Activated CD8-positive, alpha-beta T cell treated with anti-CD3 and anti-CD28 coated beads for 36 hours (primary cell): ENCODE measurements at places on chromosomes 1 and 21. TPM values are rescaled to one million over a fixed set of nuclear protein-coding genes. Genes with fewer than 3 reads are reported as not detected.

The E2F2 gene
- total RNA-seq, result 23.7 TPM

The AMY2B gene
- 9.7 TPM for total RNA-seq

The CGN gene
- total RNA-seq, result 1.7 TPM

DNA sequence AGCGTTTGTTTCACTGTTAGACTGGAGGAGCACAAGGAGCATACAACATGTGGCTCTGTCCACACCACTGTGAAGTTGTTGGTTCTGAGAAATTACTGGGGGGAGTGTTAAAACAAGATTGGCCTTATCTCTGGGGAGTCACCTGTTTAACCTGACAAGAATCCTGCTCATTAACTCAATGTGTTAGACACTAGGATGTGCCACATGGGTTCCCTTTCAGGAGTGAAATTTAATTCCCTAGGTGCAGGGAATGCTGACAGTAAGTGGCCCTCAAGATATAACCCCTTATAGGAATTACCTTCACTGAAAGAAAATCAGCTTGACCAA is 45.8 kb upstream of the WNT2B start:
- DNase-seq, result no peak
- peaks cover 16% of the 10 kb centered on the region for H3K27me3 ChIP-seq
- H3K36me3 ChIP-seq, result no peaks in the 10 kb centered on the region
- H3K4me1 ChIP-seq, result peaks cover 9% of the 10 kb centered on the region
- no peak overlapping the region for H3K27ac ChIP-seq
- H3K4me3 ChIP-seq, result no peak overlapping the region

GRCh38 chr21:38847556-38847955 is 41.8 kb downstream of the ETS2 start:
- H3K4me1 ChIP-seq, result no peaks in the 10 kb centered on the region
- H3K4me3 ChIP-seq, result no peak overlapping the region
- H3K27ac ChIP-seq, result no peak overlapping the region
- DNase-seq, result no peak

DNA sequence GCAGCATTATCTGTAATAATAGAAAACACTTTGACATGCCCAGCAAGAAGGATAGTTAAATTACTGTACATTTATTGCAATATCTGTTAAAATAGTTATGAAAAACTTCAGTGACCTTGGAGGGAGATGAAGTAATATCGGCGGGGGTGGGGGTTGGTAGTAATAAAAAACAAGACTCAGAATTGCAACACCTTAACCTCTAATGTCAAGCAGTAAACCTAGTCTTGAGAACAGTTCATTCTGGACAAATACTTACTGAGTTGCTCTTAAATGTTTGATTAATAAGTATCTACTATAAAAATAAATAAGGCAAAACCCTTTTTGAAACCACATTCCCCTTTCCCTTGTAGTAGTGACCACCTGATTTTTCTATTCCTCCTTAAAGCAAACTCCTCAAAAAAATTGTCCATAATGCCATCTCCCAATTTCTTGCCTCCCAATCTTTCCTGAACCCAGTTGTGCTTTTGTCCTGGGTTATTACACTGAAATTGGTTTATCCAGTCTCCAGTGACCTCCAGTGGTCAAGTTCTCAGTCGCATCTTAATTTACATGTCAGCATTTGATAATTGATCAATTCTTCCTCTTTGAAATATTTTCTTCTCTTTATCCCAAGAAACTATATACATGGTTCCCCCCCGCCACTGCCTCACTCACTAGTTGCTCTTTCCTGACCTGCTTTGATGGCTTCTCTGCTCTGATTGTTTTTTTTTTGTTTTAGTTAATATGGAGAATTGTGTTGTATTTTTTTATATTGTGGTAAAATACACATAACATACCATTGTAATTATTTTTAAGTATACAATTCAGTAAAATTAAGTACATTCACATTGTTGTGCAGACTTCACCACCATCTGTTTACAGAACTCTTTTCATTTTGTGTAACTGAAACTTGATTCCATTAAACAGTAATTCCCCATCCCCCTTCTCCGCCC is 36.8 kb downstream of the RAP1A start:
- no peak overlapping the region for H3K27ac ChIP-seq
- H3K4me3 ChIP-seq, result no peak overlapping the region
- H3K4me1 ChIP-seq, result peaks cover 53% of the 10 kb centered on the region

DNA sequence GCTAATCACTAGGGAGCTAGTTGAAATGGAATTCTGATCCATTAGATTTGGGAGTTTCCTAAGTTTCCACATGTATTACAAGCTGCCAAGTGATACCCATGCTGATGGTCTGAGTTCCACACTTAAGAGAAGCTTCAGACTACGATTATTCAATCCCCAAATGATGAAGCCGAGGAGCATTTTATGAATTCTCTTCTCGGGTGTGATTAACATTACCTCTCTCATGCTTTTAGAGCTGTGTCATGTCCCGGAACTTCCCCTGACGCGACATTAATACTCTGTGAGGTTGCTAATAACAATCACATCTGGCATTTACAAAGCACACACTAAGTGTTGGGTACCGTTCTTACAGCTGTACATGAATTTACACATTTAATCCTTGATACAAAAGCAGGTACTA is 63.0 kb downstream of the KCNJ15 start:
- DNase-seq, result no peak
- H3K4me1 ChIP-seq, result peaks cover 16% of the 10 kb centered on the region
- H3K4me3 ChIP-seq, result no peak overlapping the region
- H3K36me3 ChIP-seq, result no peaks in the 10 kb centered on the region

DNA sequence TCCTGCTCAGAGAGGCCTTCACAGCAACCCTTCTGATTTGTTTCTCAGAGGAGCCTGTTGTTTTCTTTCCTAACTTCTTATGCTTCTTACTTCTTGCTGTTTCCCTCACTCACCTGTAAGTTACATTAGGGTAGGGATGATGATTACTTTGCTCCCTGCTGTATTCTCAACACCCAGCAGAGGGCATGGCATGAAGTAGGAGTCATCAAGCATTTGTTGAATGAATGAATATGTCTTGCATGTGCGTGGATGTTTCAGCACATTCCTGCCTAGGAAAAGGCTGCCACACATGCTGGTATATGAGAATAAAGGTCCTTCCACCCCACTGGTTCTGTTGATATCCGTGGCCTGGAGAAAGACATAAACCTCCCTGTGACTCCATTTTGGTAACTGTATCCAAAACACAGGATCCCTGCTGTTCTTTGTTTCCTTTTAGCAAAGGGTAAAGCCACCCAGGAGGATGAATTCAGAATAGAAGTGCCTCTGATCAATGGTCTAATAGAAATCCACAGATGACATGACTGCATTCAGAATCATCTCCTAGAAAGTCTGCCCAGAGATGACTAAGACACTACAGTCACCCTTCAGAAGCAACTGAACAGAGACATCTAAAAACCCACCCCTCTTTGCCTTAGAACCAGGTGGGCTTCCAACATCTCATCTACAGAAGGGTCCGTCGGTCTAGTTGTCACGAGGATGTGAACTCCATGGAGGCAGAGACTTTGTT is 168.8 kb downstream of the ZSCAN20 start:
- no peaks in the 10 kb centered on the region for H3K36me3 ChIP-seq
- H3K27ac ChIP-seq, result no peak overlapping the region
- no peak overlapping the region for H3K4me3 ChIP-seq
- peaks cover 14% of the 10 kb centered on the region for H3K27me3 ChIP-seq
- DNase-seq, result peak; percentile 12

GRCh38 chr1:165911609-165912281 is 84.3 kb downstream of the UCK2 start:
- peaks cover 19% of the 10 kb centered on the region for H3K36me3 ChIP-seq
- no peak overlapping the region for H3K27ac ChIP-seq
- no peaks in the 10 kb centered on the region for H3K4me1 ChIP-seq
- DNase-seq, result no peak

DNA sequence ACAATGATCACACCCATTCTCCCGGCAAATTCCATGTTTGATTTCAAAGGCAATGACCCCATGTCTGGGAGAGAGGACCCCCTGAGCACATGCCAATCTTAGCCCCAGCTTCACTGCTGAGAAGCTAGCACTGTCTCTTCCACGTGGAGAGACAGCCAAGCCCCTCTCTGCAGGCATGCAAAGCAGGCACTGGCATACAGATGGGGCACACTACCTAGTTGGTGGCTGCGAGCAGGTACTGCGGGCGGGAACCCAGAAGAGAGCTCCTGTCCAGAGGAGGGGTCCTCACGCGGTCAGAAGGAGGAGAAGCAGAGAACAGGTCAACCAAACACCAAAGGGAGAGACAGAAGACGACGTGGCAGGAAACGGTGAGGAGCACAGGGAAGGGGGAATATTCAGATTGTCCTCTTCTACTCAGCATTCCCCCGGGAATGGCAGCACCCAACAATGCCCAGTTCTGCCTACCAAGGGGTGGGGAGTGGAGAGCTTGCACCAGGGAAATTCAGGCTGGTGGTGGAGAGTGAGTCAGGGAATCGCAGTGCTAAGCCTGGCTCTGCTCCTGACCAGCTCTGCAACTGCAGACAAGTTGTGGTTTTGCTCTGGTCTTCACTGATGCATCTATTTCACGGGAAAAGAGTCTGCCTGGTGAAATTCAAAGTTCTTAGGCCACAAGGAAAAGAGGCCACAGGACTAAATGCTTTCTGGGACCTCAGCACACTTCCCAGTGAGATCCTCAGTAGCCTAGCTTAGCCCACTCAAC is 48.1 kb upstream of the GOLT1A start:
- no peaks in the 10 kb centered on the region for H3K4me1 ChIP-seq
- no peak overlapping the region for H3K4me3 ChIP-seq
- H3K36me3 ChIP-seq, result no peaks in the 10 kb centered on the region
- H3K27me3 ChIP-seq, result no peaks in the 10 kb centered on the region
- H3K27ac ChIP-seq, result no peak overlapping the region

DNA sequence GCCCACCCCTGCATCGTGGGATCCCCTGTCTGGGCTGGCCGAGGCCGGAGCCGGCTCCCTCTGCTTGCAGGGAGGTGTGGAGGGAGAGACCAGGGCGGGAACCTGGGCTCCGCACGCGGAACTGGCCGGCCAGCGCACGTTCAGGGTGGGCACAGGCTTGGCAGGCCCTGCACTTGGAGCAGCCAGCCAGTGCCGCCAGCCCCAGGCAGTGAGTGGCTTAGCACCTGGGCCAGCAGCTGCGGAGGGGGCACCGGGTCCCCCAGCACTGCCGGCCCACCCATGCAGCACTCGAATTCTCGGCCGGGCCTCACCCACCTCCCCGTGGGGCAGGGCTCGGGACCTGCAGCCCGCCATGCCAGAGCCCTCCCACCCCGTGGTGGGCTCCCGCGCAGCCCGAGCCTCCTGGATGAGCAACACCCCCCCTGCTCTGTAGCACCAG is 422.6 kb downstream of the AMY1C start:
- no peaks in the 10 kb centered on the region for H3K4me1 ChIP-seq
- no peaks in the 10 kb centered on the region for H3K27me3 ChIP-seq
- H3K27ac ChIP-seq, result no peak overlapping the region
- H3K4me3 ChIP-seq, result no peak overlapping the region
- H3K36me3 ChIP-seq, result no peaks in the 10 kb centered on the region
- DNase-seq, result no peak

The SLC44A3 gene
- not detected for total RNA-seq

DNA sequence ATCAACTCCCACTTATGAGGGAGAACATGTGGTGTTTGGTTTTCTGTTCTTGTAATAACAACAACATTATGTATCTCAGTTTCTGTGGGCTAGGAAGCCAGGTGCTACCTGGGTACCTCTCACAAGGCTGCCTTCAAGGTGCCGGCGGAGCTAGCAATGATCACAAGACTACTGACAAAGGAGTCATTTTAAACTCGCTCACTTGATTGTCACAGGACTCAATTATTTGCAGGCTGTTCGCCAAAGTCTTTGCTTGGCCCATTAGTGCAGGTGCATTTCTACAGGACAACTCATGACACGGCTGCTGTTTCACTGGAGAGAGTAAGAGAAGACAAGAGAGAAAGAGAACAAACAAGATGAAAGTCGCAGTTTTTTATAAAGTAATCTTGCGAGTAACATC is 1237.4 kb upstream of the TMPRSS15 start:
- H3K4me1 ChIP-seq, result no peaks in the 10 kb centered on the region
- DNase-seq, result no peak
- H3K27me3 ChIP-seq, result no peaks in the 10 kb centered on the region
- H3K27ac ChIP-seq, result no peak overlapping the region
- H3K36me3 ChIP-seq, result no peaks in the 10 kb centered on the region

- no peak overlapping the region for H3K4me3 ChIP-seq
- H3K36me3 ChIP-seq, result no peaks in the 10 kb centered on the region
- no peak for DNase-seq
- H3K27me3 ChIP-seq, result peaks cover 20% of the 10 kb centered on the region
Measured at GRCh38 chr1:21541329-21541728, 32.1 kb downstream of the ALPL start.

GRCh38 chr1:181919542-181919941 is 142.0 kb downstream of the ZNF648 start:
- no peak overlapping the region for H3K4me3 ChIP-seq
- no peaks in the 10 kb centered on the region for H3K36me3 ChIP-seq
- H3K4me1 ChIP-seq, result no peaks in the 10 kb centered on the region
- DNase-seq, result no peak
- H3K27me3 ChIP-seq, result peaks cover 6% of the 10 kb centered on the region
- no peak overlapping the region for H3K27ac ChIP-seq

DNA sequence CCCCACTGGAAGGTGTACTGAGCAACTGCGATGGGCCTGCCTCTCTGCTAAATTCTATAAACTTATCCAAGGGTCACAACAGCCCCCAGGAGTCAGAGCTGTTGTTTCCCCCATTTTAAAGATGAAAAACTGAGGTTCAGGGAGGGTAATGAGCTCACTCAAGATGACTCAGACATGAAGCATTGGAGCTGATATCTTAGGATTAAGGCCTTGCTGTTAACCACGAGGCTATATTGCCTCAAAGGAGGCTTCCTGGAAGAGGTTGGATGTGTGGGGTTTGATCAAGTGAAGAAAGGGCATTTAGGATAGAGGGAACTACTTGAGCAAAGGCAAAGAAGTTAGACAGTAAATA is 6.7 kb downstream of the LDLRAP1 start:
- H3K4me1 ChIP-seq, result peaks cover 79% of the 10 kb centered on the region
- no peaks in the 10 kb centered on the region for H3K27me3 ChIP-seq
- DNase-seq, result no peak
- H3K27ac ChIP-seq, result peak overlapping the region; percentile 88
- peak overlapping the region; percentile 45 for H3K4me3 ChIP-seq

The GNG12 gene
- not detected for total RNA-seq

DNA sequence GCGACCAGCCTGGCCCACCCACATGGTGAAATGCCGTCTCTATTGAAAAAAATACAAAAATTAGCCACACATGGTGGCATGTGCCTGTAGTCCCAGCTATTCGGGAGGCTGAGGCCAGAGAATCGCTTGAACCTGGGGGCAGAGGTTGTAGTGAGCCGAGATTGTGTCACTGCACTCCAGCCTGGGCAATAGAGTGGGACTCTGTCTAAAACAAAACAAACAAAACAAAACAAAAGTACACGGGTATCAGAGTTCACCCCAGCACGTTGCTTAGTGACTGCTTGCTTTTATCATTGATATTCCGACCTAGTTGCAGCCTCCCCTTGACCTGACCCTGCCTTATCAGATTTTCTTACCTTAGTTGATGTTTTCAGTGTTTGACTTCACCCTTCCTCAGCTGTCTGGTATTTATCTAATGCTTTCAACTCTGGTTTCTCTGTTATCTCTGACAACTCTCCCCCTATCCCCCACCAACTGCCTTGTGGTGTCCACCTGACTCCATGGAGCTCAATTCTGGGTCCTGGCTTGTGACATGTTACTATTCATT is 5.1 kb downstream of the TLCD4 start:
- H3K36me3 ChIP-seq, result no peaks in the 10 kb centered on the region
- no peak overlapping the region for H3K4me3 ChIP-seq
- DNase-seq, result no peak
- peaks cover 42% of the 10 kb centered on the region for H3K27me3 ChIP-seq
- peaks cover 3% of the 10 kb centered on the region for H3K4me1 ChIP-seq

- H3K36me3 ChIP-seq, result peaks cover 68% of the 10 kb centered on the region
- H3K4me3 ChIP-seq, result peak overlapping the region; percentile 99
- H3K27me3 ChIP-seq, result no peaks in the 10 kb centered on the region
- peaks cover 47% of the 10 kb centered on the region for H3K4me1 ChIP-seq
Measured at GRCh38 chr1:154272999-154273563, 652 bp downstream of the HAX1 start.
